CD4-positive, alpha-beta T cell treated with Interleukin-4 for 4 hours (primary cell): ENCODE measurements at places on chromosomes 2 and 18.

GRCh38 chr2:201466050-201466675, 14.6 kb downstream of the STRADB start:
- no peak for DNase-seq

GRCh38 chr2:48874282-48874681, 118.8 kb upstream of the LHCGR start:
- no peak for DNase-seq

GRCh38 chr2:103138123-103138901, 376.5 kb downstream of the TMEM182 start:
- no peak for DNase-seq

GRCh38 chr18:13611601-13612195, 114.7 kb downstream of the FAM210A start:
- DNase-seq: no peak

DNA sequence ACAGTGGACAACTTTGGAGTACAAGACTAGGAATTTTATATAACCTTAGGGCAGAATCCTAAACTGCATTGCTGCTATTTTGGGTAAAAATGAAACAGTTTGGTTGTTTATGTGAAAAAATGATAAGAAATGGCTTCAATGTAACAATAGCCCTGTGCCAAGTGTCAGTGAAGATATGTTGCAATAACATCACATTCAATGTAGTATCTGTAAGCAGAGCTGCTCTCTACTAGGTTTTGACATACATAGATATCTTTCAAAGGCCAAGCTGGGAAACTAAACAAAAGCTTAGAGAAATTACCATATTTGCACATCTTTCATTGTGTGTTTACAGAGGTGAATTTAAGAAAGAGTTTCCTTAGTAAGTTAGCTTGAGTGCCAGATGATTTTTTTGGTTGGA, 135.0 kb upstream of the DOK6 start:
- DNase-seq: no peak

GRCh38 chr18:37871561-37871960, 306.0 kb upstream of the CELF4 start:
- DNase-seq: no peak

GRCh38 chr2:118844261-118845004, 3.0 kb downstream of the EN1 start:
- DNase-seq: no peak
